Anterior cingulate cortex (tissue), 58 donors: ENCODE measurements at places on chromosomes 6 and 20.

- DNase-seq, result no peak
Observed at GRCh38 chr6:156877126-156877863, 100.1 kb downstream of the ARID1B start.

DNA sequence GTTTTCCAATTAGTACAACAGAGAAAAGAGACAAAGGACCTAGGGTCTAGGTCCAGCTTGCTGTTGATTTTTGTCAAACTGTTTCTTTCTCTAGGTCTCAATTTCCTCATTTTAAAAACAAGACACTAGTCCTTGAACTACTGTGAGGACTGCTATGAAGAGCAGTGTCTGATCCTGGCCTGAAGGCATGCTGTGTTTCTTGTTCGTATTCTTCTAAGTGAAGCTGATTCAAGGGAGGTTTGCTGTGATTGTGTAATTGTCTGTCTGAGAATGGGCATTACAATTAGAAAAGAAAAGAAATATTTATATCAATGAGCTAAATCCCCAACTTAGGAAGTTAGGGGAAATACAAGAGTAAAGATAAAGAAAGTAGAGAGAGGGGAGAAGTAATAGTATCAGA is 228.2 kb upstream of the SUPT3H start:
- DNase-seq, result no peak

DNA sequence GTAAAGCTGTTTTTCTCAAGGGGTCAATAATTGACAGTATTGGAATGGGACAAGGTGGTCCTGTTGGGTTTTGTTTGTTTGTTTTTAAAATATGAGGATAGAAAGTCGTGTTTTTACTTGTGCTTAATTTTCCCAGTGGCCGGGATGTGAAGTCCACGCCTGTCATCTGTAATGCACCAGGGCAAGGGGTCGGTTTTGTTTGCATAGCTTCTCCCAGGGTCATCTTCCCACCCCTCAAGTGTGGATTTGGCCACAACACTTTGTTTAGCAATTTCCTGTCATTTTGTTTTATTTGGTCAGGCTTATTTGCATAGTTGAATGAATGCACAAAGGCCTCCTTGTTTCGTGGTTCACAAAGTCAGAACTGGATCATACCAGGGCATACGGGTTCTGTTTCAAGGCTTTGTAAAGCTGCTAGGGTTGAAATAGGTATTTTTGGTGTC is 29.8 kb downstream of the SYNJ2 start:
- DNase-seq, result no peak

- no peak for DNase-seq
Observed at GRCh38 chr6:40922281-40922680, 116.7 kb downstream of the UNC5CL start.

DNA sequence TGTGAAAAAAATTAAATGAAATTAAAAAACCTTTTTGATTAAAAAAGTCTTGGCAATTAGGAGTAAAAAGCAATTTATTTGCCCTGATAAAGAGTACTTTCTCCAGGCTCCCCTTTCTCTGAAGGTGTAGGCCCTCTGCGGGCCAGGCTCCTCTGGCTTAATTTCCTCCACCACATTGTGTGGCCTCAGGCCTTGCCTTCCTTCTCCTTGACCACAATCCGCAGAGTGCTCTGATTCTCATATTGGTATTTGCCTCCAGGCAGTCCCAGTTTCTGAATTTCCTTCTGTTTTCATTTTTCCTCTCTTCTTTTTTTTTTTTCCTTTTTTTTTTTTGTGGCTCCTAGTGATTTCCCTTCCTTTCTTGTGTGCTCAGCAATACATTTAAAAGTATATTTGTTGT is 96.4 kb downstream of the AIG1 start:
- no peak for DNase-seq

DNA sequence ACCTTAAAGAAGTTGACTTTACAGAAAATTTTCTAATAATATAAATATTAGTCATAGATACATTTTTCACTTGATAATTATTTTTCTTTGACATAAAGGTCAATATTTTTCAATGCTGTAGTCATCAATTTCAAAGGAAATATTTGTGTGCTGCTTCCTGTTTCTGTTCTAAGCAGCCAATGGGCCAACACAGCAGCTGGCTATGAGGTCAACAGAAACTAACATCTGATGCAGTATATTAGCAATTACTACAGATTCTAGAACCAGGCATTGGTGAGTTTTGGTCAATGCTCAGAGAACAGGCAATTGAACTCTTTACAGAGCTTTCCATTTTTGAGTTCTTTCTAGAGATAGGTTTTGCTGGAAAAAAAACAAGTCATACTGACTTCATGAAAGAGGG is 669.6 kb upstream of the NRSN1 start:
- no peak for DNase-seq

DNA sequence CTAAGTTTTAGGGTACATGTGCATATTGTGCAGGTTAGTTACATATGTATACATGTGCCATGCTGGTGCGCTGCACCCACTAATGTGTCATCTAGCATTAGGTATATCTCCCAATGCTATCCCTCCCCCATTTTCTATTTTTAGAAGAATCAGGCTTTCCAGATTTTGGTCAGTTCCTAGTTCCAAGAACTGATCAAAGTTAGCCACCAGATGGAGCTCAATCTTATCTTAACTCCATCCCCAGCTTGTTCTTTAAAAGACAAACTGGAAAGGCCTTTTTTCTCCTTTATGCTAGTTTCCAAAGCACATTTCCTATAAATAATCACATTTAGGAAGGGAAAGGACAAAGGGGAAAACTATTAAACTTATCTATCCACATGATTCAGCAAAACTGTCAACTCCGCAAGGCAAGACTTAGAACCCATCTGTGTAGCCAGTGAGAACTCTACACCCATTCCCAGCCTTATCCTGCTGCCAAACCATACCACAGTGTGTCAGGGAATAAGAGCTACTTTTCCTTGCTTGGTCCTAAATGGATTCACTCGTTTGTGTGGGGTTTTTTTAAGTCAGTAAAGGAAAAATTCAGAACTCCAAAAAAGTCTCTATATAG is 22.8 kb upstream of the KHDC1 start:
- DNase-seq, result no peak

DNA sequence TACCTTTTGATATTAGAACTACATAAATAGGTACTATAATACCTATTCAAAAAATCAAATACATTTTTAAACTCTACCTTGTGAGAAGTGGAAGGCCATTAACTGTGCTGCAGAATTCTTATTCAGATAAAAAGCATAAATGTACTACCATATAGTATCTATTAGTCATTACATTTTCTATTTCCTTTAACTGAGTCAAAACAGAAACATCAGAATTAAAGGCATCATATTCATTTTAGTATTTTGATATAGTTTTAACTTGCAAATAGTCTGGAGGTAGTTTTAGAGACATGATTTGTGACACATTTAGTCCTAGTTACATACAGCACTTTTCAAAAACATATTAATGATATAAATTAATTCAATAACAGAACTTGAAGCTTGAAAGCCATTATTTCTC is 39.9 kb upstream of the TAB2 start:
- DNase-seq, result no peak

GRCh38 chr6:84027340-84028181 is 6.0 kb upstream of the MRAP2 start:
- no peak for DNase-seq

- DNase-seq, result peak; percentile 98
Observed at GRCh38 chr6:41920921-41921711, at the start of the genes BYSL and MED20. Gene BYSL (plus strand): TSS chr6:41921499. CDS start chr6:41921563, 64 bp downstream. Gene MED20 (minus strand): TSS chr6:41921139. CDS start chr6:41921018, 121 bp downstream.

GRCh38 chr6:25842526-25842925 is 10.7 kb upstream of the SLC17A1 start:
- no peak for DNase-seq

GRCh38 chr6:101167638-101168037 is 225.9 kb upstream of the GRIK2 start:
- DNase-seq, result no peak

DNA sequence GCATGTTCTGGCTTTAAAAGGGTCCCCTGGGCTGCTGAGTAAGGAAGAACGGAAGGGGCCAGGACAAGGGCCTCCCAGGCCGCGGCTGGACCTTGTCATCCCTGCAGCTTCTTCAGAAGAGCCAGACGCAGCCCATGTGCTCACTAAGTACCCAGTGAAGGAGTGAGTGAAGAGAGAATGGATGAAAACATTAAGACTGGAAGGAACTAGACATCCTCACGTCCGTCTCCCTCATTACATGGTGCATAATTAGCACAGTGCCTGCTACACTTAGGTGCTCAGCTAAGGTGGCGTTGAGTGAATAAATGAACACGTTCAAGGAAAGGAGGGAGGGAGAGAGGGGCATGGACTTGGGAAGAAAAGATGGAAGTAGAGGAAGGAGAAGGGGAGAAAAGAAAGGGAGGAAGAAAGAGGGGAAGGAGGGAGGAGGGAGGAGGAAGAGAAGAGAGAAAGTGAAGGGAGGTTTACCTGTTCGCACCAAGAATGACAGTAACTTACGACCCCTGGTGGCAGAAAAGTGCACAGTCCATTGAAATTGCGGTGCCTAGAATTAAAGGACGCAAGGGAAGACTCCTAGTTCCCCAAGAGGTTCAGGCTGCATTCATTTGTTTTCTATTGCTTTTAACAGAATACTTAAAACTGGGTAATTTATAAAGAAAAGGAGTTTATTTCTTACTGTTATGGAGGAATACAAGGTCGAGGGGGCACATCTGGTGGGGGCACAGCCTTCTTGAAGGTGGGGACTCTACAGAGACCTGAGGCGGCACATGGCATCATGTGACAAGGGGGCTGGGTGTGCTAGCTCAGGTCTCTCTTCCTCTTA is 8.0 kb downstream of the TP53RK start:
- peak; percentile 50 for DNase-seq

- no peak for DNase-seq
Observed at GRCh38 chr6:111110036-111110435, 22.7 kb downstream of the SLC16A10 start.

DNA sequence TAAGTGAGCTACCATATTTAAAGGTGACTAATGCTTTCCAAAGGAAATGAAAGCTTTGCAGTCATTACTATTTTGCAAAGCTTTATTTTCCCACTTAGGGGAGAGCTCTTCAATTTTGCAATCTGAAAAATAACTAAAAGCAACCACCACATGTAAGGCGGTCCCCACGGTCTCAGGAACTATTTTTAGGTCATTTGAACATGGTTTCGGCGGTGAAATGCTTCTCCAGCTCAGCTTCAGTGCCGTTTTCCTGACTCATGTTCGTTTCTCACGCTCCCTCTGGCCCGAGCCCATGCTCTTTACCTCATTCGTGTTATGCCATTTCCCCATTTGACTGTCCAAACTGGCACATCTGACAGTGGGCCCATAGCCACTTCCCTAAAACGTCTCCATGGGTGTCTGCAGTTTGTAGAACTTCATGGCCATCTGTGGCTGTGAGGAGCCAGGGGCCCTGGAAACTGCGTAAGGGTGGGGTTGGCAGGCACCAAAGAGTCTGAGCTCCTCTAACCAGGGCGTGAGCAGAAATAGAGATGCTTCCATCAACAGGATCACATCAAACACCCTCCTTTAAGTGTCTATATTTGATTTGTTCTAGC is 46.5 kb downstream of the ADTRP start:
- DNase-seq, result no peak

GRCh38 chr6:110683241-110683640 is 132.0 kb downstream of the CDK19 start:
- DNase-seq, result no peak

DNA sequence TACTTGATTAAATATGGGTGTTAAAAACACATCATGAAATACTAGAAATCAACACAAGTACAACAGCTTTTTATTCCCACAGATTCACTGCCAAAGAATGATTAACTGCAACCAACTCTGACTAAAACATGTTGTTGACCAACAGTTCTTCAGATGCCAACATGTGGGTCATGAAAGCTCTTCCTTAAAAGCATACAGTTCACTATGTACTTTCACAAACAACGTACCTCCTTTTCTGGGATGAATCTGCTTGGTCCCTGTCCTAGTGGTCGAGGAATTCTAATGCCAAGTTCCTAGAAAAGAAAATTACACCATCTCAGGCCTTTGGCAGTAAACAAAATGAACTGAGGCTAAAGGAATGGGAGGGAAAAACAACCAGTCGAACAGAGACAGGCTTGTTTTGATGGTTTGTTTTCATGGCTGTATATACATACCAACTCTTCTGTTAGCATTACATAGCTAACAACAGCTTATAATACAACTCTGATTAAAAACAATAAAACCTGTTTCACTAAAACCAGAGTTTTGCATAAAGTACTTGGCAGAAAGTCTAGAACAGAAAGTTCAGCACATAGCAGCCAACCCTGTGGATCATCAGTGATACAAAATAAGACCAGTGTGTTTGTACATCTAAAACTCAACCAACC is 92.5 kb downstream of the SESN1 start:
- no peak for DNase-seq

DNA sequence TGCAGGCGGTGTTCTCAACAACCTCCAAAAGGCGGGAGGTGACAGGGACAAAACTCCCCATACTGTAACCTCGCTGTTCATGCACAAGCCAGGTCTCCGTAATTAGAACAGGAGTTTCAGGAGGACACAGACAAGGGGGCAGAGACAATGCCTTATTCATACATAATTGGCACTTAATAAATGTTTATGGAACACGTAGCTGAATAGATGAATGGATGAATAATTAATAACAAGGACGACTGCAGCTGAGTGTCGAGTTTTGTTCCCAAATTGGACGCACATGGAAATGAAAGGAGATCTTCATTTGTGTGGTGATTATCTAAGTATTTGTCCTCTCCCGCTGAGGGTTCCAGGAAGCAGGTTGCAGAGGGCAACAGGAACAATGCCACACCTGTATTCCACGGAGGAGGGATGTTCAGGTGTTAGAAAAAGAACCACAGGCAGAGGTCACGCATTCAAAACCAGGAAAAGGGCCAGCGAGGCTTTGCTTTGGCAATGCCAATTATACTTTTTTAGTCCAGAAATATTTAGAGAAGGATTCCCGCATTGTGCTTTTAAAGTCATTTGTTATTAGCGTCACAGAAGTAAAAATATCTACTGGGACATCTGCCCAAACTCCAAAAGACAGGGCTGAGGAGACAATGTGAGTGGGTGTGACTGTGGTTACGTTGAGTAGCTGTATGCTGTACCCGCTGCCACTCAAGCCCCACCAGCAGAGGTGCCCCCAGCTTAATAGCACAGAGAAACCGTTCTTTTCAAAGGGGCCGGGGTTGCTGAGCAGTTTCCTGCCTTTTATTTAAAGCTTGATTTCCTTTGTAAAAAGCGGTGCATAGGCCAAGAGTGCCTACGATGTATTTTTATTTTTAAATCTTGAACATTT is 123.3 kb downstream of the PXDC1 start:
- DNase-seq, result no peak

- no peak for DNase-seq
Observed at GRCh38 chr6:89454300-89454699, 21.3 kb downstream of the ANKRD6 start.

DNA sequence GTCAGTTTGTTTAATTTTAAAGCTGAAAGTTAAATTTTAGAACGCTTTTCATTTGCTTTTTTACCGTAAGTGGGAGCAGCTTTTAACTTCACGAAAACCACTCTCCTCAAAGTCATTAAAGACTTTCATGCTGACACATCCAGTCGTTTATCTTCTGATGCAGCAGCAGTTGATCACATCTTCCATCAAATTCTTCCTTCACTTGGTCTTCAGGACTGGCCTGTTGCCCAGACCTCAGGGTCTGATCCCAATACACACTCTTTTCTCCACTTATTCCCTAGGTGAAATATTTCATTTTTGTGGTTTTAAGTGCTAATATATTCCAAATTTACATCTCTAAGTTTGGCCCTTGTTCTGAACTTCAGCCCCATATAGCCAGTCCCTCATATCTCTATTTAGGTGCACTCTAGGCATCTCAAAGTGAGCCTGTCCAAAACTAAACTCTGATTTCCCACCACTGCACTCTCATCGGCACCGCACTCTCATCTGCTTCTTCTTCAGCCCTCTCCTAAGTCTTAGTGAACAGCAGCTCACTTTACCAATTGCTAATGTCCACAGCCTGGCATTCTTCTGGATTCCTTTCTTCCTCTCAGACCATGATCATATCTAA is 20.4 kb downstream of the AFDN start:
- no peak for DNase-seq
